WERI-Rb-1 (cell line): ENCODE measurements at places on chromosomes 5 and 9.

DNA sequence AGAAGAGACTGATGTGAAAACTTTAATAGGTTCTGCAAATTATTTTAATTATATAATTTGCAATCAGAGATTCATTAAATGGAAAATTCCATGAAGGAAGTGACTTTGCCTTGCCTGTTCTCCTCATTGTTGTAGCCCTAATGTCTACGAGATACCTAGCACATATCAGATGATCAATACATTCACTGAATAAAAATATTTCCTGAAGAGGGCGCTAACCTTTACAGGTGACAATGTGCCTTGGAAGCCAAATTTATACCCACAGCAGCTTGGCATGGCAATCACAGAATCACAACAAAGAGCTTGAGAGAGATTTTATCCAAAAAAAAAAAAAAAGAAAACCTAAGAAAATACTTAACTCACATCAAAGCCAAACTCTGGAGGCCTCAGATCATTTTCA is 17.4 kb downstream of the HAUS6 start:
- no peak for DNase-seq

DNA sequence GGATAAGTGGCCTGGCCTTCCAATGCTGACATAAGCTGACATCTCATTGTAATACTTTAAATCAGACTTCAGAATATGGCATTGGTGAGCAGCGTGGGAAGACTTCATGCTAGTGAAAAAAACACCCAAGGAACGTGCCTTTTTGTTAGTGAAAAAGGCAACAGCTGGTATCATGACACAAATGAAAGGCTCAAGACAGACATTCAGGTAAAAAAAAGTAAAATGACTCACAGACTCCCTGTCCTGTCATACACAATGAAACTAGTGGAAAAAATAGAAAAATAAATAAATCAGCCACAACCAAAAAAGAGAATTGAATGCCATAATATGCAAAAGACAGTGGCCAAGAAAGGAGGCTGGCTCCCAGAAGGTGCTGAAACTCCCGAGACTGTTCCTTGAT is 24.4 kb upstream of the PPP1R2B start:
- DNase-seq, result no peak

- DNase-seq, result peak; percentile 89
Observed at GRCh38 chr5:1666812-1667588, 132.6 kb downstream of the MRPL36 start.

DNA sequence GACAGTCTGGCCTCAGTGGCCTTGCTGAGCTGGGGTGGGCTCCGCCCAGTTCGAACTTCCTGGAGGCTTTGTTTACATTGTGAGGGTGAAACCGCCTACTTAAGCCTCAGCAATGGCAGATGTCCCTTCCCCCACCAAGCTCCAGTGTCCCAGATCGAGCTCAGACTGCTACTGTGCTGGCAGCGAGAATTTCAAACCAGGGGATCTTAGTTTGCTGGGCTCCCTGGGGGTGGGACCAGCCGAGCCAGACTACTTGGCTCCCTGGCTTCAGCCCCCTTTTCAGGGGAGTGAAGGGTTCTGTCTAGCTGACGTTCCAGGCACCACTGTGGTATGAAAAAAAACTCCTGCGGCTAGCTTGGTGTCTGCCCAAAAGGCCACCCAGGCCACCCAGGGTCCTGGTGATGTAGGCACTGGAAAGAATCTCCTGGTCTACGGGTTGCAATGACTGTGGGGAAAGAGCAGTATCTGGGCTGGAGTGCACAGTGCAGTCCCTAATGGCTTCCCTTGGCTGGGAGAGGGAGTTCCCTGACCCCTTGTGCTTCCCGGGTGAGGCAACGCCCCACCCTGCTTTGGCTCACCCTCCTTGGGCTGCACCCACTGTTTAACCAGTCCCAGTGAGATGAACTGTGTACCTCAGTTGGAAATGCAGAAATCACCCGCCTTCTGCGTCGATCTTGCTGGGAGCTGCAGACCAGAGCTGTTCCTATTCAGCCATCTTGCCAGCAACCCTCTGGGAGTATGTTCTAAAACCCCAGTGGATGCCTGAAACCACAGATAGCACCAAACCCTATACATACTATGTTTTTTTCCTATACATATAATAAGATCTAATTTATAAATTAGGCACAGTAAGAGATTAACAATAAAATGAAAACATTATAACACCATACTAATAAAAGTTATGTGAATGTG is 95.5 kb downstream of the TMEM161B start:
- peak; percentile 56 for DNase-seq

- DNase-seq, result no peak
Observed at GRCh38 chr9:109519366-109519765, 21.3 kb upstream of the PTPN3 start.

GRCh38 chr9:9170439-9171134 is 1371.0 kb upstream of the DMAC1 start:
- DNase-seq, result no peak

GRCh38 chr9:100499866-100500265 is 26.9 kb downstream of the TMEFF1 start:
- DNase-seq, result no peak
